Head of caudate nucleus (tissue), 42 donors: ENCODE measurements at places on chromosomes 5 and 9.

DNA sequence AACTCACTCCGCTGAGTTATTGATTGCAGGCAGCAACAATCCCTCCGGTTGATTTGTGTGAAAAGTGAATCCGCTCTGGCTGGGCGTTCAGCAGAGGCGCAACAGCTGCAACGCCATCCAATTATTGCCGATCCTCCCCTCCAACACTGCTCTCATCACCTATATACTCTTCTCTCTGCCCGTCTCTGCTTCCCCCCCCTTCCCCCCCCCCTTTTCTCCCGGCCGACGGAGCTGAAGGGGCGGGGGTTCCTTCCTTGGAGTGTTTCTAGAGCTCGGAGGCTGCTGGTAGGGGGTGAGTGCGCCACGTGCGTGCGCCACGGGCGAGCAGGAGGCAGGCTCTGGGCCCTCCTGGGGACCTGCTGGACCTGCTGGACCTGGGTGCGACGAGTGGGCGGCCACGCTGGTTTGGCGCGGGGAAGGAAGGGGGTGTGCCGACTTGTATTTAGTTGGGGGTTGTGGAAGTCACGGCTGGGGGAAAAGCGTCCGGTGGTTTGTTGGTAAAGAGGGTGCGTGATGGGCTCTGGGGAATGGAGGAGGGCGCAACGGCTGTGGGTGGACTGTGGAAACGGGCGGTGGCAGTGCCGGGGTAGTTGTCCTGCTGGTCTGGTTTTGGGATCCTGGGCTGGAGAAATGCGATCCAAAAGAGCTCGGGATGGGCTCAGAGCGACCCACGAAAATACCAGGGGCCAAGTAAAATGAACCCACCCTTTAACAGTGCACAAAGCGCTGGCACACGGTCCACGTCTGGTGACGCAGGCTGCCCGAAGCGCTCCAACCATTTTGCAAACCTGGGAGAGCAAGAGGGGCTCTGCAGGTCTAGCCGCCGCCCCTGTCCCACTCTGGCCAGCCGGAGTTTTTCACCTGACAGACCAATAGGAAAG is 6.4 kb upstream of the MEF2C start:
- peak; percentile 36 for DNase-seq

GRCh38 chr9:5336688-5337087 is 3.0 kb downstream of the RLN1 start:
- DNase-seq, result no peak

- DNase-seq, result peak; percentile 56
These were observed 2.0 kb downstream of the SEMA6A start for GRCh38 chr5:116572350-116573278.

GRCh38 chr9:109098171-109098959 is 21.4 kb downstream of the TMEM245 start:
- no peak for DNase-seq

DNA sequence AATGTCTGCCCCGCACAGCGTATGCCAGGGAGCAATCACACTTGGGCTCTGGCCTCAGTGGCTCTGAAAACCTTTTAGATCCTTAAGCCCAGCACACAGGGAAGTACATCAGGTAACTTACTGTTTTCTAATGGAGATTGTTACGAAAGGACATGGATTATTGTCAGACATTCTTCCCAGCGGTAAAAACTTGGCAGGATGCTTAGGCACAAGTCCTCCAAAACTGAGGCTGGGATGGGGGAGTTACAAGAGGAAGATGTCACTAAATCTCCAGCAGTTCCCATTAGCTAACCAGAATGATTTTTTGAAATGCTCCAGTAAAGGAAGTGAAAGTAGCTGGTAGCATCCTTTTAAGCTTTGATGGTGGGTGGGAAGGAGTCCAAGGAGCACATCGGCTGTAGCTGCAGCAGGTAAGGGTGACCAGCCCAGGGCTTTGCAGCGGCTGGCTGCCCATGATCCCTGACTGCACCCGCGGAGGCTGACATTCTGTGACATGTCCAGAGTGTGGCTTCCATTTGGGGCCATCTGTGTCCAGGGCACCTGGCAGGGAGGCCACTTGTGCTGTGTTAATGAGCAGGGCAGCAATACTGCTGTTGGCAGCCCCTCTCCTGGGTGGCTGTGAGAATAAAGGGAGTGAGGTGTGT is 165.8 kb downstream of the GADD45G start:
- DNase-seq, result no peak

DNA sequence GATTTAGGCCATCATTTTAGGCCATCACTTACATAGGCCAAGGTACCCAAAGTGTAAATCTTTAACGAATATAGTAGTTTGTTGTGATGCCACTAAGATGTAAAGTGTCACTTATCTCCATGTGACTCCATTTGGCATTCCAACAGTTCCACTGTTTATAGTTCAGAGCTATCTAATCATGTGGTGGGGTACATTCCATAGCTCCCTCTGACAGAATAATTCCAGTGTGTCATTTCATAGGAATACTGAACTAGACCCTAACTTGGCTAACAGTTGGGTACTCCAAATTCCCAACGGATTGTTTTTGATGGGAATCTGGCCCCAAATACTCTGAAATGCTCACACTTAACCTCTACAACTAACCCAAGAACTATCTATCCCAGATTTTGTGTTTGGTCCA is 76.7 kb upstream of the FST start:
- no peak for DNase-seq

DNA sequence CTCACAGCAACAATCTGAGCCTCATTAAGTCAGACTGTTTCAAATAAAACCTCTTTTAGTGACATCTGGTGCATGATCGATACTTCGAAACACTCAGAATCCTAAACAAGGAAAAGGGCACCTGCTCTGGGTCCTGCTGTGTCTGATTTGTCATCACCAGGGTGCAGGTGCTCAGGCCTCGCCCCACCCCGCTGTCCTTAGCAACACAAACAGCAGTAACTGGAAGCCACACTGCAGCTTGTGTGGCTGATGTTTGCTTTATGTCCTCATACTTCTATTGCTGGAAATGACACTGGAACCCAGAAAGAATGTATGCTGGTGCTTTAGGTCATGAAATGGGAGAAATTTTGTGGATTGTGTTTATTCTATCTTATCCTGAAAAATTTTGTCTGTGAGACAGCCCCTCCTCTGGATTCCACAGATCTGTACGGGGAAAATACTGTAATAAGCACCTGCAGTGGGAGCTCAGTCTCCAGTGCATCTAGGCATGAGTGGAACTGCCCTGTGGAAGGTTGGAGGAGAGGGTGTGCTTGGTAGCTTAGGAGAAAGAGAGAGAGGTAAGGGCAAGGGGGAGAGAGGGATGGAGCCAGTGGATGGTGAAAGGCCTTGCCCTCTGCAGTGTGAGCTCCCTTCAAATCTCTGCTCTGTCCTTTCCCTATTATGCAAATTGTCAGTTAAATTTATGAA is 284.2 kb downstream of the SMARCA2 start:
- no peak for DNase-seq

- no peak for DNase-seq
These were observed 1782.4 kb upstream of the WWC1 start for GRCh38 chr5:166509085-166509484.

GRCh38 chr5:24167806-24168205 is 477.0 kb downstream of the CDH10 start:
- no peak for DNase-seq

DNA sequence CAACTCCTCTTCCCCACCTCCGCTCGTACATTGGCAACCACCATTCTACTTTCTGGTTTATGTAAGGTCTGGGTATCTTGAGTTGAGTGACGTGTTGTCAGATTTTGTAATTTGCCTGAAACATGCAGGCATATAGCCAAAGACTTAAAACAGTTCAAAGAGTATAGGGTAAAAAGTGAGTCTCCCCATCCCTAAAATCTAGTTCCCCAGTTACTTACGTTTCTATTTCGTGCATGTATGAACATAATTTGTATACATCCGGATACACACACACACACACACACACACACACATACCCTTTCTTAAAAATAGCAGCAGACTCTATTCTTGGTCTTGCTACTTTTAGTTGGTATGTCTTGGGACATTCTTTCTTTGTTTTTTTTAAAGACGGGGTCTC is 915 bp downstream of the HSDL2 start:
- DNase-seq, result no peak

DNA sequence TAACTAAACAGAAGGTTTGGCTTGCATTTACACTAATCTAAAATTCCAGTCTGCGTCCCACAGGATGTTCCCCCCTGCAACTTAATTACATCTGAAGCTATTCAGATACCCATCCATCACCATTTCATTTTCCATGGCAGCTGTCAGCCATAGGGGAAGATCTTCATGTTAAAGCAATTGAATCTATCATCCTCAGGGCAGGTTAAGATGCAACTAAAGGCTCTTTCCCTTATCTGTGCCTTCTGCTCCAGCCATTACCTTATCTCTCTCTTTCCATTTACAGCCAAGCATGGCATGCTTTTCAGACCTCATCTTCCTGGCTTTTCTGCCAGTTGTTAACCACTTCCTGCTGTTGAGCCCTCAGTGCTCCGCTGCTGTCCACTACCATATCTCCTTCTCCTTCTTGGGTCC is 15.8 kb upstream of the HACD4 start:
- DNase-seq, result no peak

GRCh38 chr5:39146831-39147540 is 72.4 kb downstream of the FYB1 start:
- DNase-seq, result no peak

- peak; percentile 18 for DNase-seq
These were observed 1.4 kb downstream of the DAB2 start for GRCh38 chr5:39423331-39423751.

DNA sequence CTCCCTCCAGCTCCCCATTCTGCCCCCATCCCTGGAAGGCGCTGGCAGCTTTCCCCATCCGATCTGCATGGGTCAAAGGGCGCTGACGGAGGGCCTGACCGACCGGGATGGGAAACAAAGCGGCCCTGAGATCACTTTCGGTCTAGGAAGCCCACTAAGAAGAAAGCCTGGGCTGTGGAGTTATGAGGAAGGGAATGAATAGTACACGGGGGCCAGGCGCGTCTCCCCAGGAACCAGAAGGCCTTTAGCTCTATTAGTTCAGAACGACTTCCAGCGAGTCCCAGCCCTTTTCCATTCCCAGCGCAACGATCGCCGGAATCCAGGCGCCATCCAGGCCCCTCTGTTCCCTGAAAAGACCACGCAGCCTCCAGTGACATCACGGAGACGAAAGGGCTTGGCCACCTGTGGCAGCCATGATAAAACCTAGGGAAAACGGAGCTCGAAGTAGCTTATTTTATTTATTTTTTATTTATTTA is 70.1 kb upstream of the CCDC180 start:
- DNase-seq, result no peak

DNA sequence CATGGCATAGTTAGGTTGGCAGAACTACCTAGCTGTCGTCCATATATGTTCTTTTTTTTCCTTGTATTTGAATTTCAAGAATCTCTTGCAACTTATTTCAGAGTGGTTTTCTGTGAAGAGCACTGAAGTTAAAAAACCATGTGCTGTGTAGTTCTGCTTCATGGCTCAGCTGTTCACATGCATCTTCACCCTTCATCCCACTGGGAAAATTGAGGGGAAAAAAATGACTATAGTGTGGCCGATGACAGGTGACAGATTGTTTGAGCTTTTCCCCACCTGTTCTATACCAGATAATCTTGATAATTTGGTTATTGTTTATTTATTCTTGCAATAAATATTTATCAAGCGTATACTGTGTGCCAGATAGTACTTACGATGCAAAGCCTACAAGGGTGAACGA is 77.8 kb downstream of the AOPEP start:
- no peak for DNase-seq

DNA sequence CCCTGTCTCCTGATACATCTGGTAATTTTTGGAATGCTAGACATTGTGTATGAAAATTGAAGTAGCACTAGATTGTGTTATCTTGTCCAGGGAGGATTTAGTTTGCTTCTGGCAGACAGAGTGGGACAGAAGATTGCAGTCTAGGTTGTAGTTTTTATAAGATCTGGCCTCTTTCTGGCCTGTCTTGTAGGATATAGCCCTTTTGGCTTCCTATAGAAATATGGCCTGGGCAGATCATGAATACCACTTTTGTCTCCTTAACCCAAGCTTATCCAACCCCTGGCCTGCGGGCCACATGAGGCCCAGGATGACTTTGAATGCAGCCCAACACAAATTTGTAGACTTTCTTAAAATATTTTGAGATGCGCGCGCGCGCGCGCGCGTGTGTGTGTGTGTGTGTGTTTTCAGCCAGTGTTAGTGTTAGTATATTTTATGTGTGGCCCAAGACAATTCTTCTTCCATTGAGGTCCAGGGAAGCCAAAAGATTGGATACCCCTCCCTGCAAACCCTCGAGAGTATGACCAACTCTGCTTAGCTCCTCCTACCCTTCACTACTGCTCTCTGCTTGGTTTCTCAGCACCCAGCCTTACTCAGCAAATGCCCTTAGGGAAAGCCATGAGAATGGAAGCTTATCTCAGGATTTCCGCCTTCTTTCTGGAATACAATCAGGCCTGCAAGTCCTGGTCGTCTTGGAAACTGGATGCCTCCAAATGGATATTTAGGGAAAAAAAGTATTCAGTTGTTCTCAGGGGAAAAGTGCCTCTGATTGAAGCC is 26.5 kb downstream of the ANKRD33B start:
- DNase-seq, result no peak

DNA sequence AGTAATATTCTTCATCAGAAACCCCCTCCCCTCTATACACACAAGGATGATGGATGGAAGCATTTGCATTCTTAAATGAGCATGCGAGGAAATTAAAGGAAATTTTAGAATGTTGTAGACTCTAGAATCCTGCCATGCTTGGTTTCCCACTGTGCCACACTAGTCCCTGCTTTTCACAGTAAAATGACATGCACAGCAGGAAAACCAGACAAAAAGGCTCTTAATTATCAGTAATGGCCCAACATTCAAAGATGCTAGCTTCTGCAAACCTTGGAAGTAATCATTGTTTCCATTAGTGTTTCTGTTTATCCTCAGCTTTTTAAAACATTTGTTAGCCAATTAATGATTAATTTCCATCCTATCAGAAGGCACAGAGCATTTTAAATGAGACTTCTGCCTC is 255.8 kb downstream of the SLCO4C1 start:
- DNase-seq, result no peak

GRCh38 chr5:17951392-17952169 is 317.3 kb downstream of the TAF11L14 start:
- DNase-seq, result no peak

DNA sequence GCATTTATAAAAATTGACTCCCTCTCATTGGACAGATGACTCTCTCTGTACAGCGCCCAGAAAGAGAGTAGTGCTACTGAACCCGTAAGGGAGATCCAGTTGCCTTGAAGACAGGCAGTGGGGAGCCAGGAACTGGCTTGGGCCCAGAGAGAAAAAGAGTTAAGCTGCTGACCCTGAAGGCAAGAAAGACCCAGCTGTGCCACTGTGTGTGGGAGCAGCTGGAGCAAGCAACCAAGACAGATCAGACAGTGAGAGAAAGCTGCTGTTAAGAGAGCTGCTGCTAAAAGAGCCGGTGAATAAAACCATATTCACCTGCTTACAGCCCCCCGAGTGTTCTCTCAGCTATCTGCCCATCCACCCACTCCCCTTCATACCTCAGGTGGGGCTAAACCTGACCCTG is 149.7 kb upstream of the ADAMTS16 start:
- DNase-seq, result no peak

- no peak for DNase-seq
These were observed 72.5 kb downstream of the BASP1 start for GRCh38 chr5:17289681-17290539.

- DNase-seq, result peak; percentile 22
These were observed 82.0 kb upstream of the ORM1 start for GRCh38 chr9:114240647-114241558.

GRCh38 chr5:3393122-3393919 is 202.3 kb upstream of the IRX1 start:
- peak; percentile 26 for DNase-seq
